ENCODE measurements at places on chromosomes 16 and 17. TPM values are rescaled to one million over a fixed set of nuclear protein-coding genes. Genes with fewer than 3 reads are reported as not detected.

PRSS53 gene
- total RNA-seq: 0.39 TPM

KRT13 gene
- not detected for total RNA-seq

GRCh38 chr16:19446886-19447285 lies 29.2 kb downstream of the TMC5 start:
- no peak for DNase-seq

DNA sequence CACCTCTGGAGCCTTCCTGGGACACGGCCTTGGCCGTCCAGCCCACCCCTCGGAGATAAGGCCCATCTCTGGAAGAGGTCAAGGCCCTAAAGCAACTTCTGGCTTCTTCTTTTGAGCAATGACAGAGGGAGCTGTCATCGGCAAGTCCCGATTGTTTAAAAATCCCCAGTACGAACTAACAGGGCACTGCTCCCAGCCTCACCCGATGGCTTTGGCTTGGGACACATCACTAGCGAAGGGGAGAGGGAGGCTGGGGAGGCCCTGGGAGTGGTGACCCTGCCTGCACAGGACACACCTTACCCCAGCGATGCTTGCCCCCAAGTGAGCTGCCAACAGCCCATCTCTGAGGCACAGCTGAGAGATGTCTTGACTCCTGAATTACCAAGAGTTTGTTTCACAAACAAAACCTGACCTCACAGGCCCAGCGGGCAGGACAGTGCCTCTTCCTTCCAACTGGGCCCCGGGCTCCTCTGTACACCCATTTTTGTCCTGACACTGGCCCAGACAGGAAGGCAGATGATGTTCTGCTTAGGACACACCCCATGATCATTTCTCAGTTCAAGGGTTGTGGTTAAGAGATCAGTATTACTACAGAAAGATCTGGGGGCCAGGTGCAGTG lies 4.8 kb downstream of the SYNGR2 start:
- no peak for DNase-seq

- no peak for DNase-seq
Measured at GRCh38 chr17:69222707-69223258, 5.8 kb downstream of the ABCA10 start.

GRCh38 chr17:15943971-15944758 lies 765 bp upstream of the ADORA2B start:
- no peak for DNase-seq

DNA sequence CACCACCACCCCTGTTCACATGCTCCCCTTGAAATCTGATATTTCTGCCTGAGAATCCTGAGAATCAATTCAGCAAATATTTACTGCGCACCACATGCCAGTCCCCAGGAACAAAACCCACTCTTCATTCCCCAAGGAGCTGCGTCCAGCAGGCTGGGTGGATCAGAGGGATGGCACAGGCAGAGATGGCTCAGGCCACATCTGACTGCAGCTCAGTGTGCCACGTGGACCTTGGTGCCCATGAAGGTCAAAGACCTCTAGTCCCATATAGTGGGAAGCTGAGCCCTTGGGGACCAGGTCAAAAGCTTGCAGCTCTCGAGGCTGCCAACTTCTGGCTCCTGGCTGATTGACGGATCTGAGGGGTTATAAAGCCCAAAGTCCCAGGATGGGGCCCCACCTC lies 31.8 kb downstream of the CD300LF start:
- no peak for DNase-seq

SLC52A1 gene
- total RNA-seq: 0.25 TPM

C1QTNF8 gene
- not detected for total RNA-seq

- no peak for DNase-seq
Measured at GRCh38 chr17:58537266-58537665, 22.8 kb upstream of the MTMR4 start.

TBC1D3 gene
- not detected for total RNA-seq

GRCh38 chr16:76421571-76421970 lies 144.4 kb downstream of the CNTNAP4 start:
- no peak for DNase-seq

DNA sequence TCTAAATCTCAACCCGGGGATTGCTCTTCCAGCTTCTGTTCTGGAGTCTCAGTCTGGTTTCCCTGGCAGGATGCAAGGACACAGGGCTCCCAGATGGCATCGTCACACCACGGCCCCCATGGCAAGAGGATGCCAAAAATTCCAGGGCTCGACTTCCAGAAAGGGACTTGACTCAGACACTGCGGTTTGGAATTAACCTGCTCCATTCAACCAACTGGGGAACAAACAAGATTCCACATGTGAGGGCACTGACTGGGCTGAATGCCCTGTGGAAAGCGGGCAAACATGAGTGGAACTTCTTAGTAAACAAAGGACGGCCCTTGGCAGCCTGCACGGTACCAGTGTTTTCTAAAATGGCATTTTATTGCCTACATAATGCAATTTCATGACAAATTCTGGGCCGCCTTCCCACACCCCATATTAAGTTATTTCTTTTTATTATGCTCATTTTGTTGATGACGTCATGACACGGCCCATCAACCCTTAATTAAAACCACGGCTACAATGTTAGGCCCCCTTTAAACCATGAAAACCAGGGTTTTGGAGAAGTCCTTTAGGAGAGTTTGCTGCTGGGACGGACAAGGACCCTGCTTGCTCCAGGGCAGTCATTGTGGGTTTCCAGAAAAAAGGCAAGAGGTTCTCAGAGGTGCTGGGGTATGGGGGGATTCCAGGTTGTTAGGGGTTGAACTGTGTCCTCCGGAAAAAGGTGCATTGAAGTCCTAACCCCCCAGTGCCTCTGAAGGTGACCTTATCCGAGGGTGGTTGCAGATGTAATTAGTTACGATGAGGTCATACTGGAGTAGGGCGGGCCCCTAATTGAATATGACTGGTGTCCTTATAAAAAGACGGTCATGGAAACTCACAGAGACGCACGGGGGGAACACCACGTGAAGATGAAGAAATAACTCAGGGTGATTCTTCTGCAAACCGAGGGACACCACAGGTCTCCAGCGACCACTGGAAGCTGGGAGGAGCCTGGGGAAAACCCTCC lies 205.6 kb downstream of the FOXL1 start:
- peak; percentile 34 for DNase-seq

SOST gene
- not detected for total RNA-seq

TMEM132E gene
- total RNA-seq: not detected

GRCh38 chr16:89132194-89133005 lies 38.7 kb downstream of the ACSF3 start:
- DNase-seq: no peak

MMP25 gene
- total RNA-seq: under 0.01 TPM

DNA sequence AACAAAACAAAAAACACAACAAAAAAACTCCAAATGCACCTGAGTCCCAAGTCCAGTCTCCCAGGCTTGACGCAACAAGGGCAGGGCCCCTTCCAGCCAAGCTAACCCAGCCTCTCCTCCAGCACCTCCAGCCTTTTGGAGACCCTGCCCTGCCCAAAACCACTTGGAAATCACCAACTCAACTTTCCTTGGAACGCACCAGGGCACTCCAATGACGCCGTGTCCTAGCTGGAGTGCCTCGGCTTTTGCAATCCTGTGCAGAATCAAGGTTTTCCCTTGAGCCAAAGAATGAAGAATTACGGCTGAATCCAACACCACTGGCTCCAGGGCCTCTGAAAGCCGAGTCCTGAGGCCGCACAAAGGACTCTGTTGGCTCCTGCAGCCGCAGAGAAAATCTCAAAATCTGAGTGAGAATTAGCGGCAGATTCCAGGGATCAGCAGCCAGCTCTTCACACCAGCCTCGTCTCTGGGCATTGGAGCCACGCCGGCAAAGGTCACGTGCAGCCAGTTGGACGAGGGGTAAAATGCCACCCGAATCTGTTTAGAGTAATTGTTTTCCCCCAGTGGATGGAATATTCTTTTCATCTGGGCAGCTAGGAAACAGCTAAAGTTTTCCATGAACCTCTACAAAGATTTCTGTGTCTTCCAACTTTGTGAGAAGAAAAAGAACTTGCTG lies 9.7 kb upstream of the BAIAP2 start:
- DNase-seq: no peak

- DNase-seq: no peak
Measured at GRCh38 chr16:6165330-6165979, 1067.9 kb upstream of the EEF2KMT start.

DNA sequence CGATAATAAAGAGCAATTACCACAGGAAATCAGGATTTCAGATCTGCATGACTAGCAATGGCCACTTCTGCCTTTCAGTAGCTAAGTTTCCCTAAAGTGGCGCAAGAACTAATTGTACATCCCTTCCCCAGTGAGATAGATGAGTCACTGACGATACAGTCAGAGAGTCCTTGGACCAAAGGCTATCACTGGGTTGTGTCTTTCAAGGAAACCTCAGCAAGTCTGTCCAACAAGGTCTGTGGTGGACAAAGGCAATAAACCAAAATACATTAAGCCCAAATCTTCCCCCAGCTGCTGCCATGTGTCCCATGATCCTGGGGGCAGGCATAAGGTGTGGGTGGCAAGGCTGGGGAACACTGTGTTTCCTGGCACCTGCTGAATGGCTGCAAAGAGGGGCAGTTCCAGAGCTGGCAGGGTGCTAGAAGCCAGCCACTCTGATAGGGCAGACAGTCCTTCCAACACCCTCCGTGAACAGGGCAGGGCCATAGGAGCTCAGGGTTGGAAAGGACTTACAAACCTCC lies 20.5 kb upstream of the MTMR4 start:
- DNase-seq: no peak

- no peak for DNase-seq
Measured at GRCh38 chr16:79938575-79938974, 338.0 kb upstream of the MAF start.

- no peak for DNase-seq
Measured at GRCh38 chr16:4454623-4455022, 19.8 kb downstream of the NMRAL1 start.

TMEM238L gene
- not detected for total RNA-seq

GRCh38 chr17:7833795-7834541 lies at the start of gene KDM6B:
Gene KDM6B, plus strand, starts transcription at chr17:7834217. Its CDS starts 11,338 bp downstream, at chr17:7845555.
- peak; percentile 92 for DNase-seq

Data from dermis microvascular lymphatic vessel endothelial cell (primary cell).